ENCODE measurements at places on chromosomes 4 and X. TPM values are rescaled to one million over a fixed set of nuclear protein-coding genes. Genes with fewer than 3 reads are reported as not detected.

The ASB9 gene
- total RNA-seq = 11.1 TPM

The PABPC1L2B gene
- not detected for total RNA-seq

The FREM3 gene
- 1.9 TPM for total RNA-seq

DNA sequence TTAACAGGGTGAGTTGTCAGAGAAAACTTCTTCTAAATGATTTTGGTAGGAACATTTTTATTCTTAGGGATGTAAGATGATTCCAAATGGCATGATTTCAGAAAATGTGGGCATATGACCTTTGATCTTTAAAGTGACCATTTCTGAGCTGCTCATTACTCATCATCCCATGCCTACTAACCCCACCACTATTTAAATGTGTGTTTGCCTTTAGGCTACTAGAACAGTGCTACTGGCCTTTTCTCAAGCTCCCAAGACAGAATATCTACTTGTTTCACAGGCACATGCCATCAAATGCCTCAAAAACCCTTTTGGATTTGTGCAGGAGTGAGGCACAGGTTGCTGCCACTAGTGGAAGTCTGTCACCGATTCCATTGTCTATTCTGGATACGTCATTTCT lies 428.2 kb downstream of the ADAM29 start:
- no peak for DNase-seq

The PRRG3 gene
- total RNA-seq = 2.3 TPM
